ENCODE measurements at places on chromosomes 3 and 15. TPM values are rescaled to one million over a fixed set of nuclear protein-coding genes. Genes with fewer than 3 reads are reported as not detected.
A peak's percentile ranks its signal among the peaks of the same experiment; 100 is the strongest.

AADAC gene
- 0.77 TPM for total RNA-seq

DNA sequence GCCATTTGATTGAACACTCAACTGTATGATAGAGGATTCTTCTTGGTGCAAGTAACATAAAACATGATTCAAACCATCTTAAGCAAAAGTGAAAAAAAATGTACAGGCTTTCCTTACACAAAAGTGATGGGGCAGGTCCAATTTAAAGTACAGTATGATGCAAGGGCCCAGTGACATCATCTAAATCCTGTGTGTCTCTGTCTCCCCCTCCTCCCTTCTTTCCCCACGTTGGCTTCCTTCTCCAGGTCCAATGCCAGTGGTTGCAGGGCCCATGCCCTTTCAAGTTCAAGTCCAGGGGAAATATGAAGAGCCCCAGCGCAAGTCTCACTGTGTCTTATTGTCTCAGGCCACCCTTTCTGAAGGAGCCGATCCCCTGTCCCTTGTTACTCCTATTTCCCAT, 332.3 kb downstream of the SHQ1 start:
- no peak overlapping the region for H3K4me3 ChIP-seq
- no peaks in the 10 kb centered on the region for H3K36me3 ChIP-seq
- H3K27me3 ChIP-seq: no peaks in the 10 kb centered on the region
- peak; percentile 44 for DNase-seq

CNTN6 gene
- total RNA-seq: not detected

GRCh38 chr3:98734306-98734705, 28.8 kb upstream of the ST3GAL6 start:
- H3K4me1 ChIP-seq: no peaks in the 10 kb centered on the region
- no peak overlapping the region for H3K27ac ChIP-seq
- no peak overlapping the region for H3K4me3 ChIP-seq
- H3K36me3 ChIP-seq: no peaks in the 10 kb centered on the region

DNA sequence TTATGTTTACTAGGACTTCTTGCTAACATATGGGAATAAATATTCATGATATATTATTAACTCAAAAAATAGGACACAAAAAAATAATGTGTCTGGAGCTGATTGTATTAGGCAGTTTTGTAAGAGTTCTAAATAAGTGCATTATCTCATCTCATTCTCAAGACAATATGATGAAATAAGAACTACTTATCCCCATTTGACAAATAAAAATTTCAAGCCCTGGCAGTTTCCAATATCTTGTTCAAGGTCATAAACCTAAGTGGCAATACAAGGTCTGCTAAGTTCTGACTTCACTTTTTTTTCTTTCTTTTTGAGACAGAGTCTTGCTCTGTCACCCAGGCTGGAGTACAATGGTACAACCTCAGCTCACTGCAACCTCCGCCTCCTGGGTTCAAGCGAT, 18.3 kb downstream of the RPN1 start:
- no peak for DNase-seq
- H3K4me3 ChIP-seq: no peak overlapping the region
- no peak overlapping the region for H3K27ac ChIP-seq
- H3K36me3 ChIP-seq: peaks cover 11% of the 10 kb centered on the region
- no peaks in the 10 kb centered on the region for H3K4me1 ChIP-seq

Data from fibroblast of lung (primary cell).